Spleen (tissue), 13 donors: ENCODE measurements at places on chromosomes 1 and 21. TPM values are rescaled to one million over a fixed set of nuclear protein-coding genes. Genes with fewer than 3 reads are reported as not detected.

Gene SYT11
- polyA plus RNA-seq, result 1.1 TPM

Gene NECTIN4
- 0.04 TPM for polyA plus RNA-seq

Gene ANGPTL3
- polyA plus RNA-seq, result not detected

Gene LIX1L
- polyA plus RNA-seq, result 17.8 TPM

Gene DNAI4
- polyA plus RNA-seq, result 0.99 TPM

Gene TP73
- polyA plus RNA-seq, result 0.21 TPM

Gene RGS1
- 24.0 TPM for polyA plus RNA-seq

Gene S100A1
- polyA plus RNA-seq, result 8.2 TPM

Gene TNFSF4
- polyA plus RNA-seq, result 1.4 TPM

Gene CLCA1
- polyA plus RNA-seq, result 0.13 TPM

Gene S100A2
- polyA plus RNA-seq, result 5.2 TPM

Gene KLF17
- polyA plus RNA-seq, result not detected

Gene OLFML2B
- 3.5 TPM for polyA plus RNA-seq

Gene PAQR6
- polyA plus RNA-seq, result 2.2 TPM

Gene CFHR5
- not detected for polyA plus RNA-seq

Gene GPR61
- polyA plus RNA-seq, result not detected

Gene IL12RB2
- polyA plus RNA-seq, result 0.17 TPM

Gene PIK3R3
- 3.1 TPM for polyA plus RNA-seq

Gene TFAP2E
- 4.4 TPM for polyA plus RNA-seq

Gene PLA2G2F
- polyA plus RNA-seq, result not detected

Gene TRABD2B
- 0.20 TPM for polyA plus RNA-seq

Gene KIF2C
- polyA plus RNA-seq, result 1.4 TPM

Gene ASCL5
- 0.06 TPM for polyA plus RNA-seq

Gene CA6
- polyA plus RNA-seq, result 0.11 TPM

Gene SHISAL2A
- 15.5 TPM for polyA plus RNA-seq

Gene HSPB7
- polyA plus RNA-seq, result 2.3 TPM

Gene RHBDL2
- polyA plus RNA-seq, result 0.10 TPM

Gene ARHGEF10L
- 24.2 TPM for polyA plus RNA-seq

Gene CELA2A
- 0.20 TPM for polyA plus RNA-seq

Gene TRIM67
- under 0.01 TPM for polyA plus RNA-seq

Gene FCGR3A
- polyA plus RNA-seq, result 35.5 TPM

Gene SPRR2A
- 2.2 TPM for polyA plus RNA-seq

Gene PRKAA2
- polyA plus RNA-seq, result 1.3 TPM

Gene TMEM52
- polyA plus RNA-seq, result 1.9 TPM

Gene ZSWIM5
- polyA plus RNA-seq, result 0.43 TPM

Gene ADAMTS1
- polyA plus RNA-seq, result 2.3 TPM

Gene CRP
- 0.06 TPM for polyA plus RNA-seq

Gene FAM131C
- polyA plus RNA-seq, result not detected

Gene NUAK2
- 5.7 TPM for polyA plus RNA-seq

Gene TMPRSS15
- not detected for polyA plus RNA-seq

Gene TRIM63
- 0.33 TPM for polyA plus RNA-seq

Gene EVA1C
- 11.9 TPM for polyA plus RNA-seq

Gene FAM43B
- polyA plus RNA-seq, result 0.11 TPM

Gene SPRR2E
- polyA plus RNA-seq, result not detected

Gene ZNF697
- 0.38 TPM for polyA plus RNA-seq

Gene KIF26B
- 0.08 TPM for polyA plus RNA-seq

Gene CD101
- polyA plus RNA-seq, result 1.0 TPM

Gene S100B
- 9.7 TPM for polyA plus RNA-seq

Gene MAB21L3
- polyA plus RNA-seq, result 0.07 TPM

Gene SLC16A4
- 3.3 TPM for polyA plus RNA-seq

Gene ARMH1
- 77.4 TPM for polyA plus RNA-seq

Gene UBL4B
- polyA plus RNA-seq, result not detected

Gene FCER1G
- polyA plus RNA-seq, result 202 TPM

Gene PPT1
- polyA plus RNA-seq, result 57.1 TPM
